ENCODE measurements at places on chromosomes 13 and 19. TPM values are rescaled to one million over a fixed set of nuclear protein-coding genes. Genes with fewer than 3 reads are reported as not detected.

Gene CYP4F8
- total RNA-seq: not detected

Gene THSD8
- total RNA-seq: not detected

Gene CATSPERD
- total RNA-seq: not detected

Gene ZNF492
- not detected for total RNA-seq

Gene ZNF99
- not detected for total RNA-seq

Gene OR7D2
- not detected for total RNA-seq

Gene GSX1
- not detected for total RNA-seq

Gene ACER1
- not detected for total RNA-seq

Gene PRTN3
- total RNA-seq: not detected

Gene ZNF415
- total RNA-seq: 2.3 TPM

Gene FAM32A
- 89.1 TPM for total RNA-seq

Gene CD37
- not detected for total RNA-seq

Gene MEIOSIN
- not detected for total RNA-seq

Gene ZNF536
- total RNA-seq: 0.33 TPM

Gene ZFR2
- not detected for total RNA-seq

Gene CDX2
- total RNA-seq: not detected

Gene CELF5
- total RNA-seq: not detected

Gene ICAM3
- total RNA-seq: 8.5 TPM

Gene XAB2
- 30.5 TPM for total RNA-seq

Gene HPN
- not detected for total RNA-seq

Gene ZNF541
- total RNA-seq: 0.27 TPM

Gene ZNF865
- 0.08 TPM for total RNA-seq

Gene DCLK1
- total RNA-seq: 80.0 TPM

Gene CRLF1
- total RNA-seq: 69.1 TPM

Gene NTF4
- total RNA-seq: not detected

Gene SHC2
- total RNA-seq: 3.3 TPM

Gene DIRAS1
- total RNA-seq: 14.9 TPM

Gene TINCR
- total RNA-seq: 0.08 TPM

Gene ZNF844
- total RNA-seq: 2.0 TPM

Gene TSC22D1
- total RNA-seq: 94.5 TPM
